Vagina (tissue), 2 donors: ENCODE measurements at places on chromosomes 4 and X. TPM values are rescaled to one million over a fixed set of nuclear protein-coding genes. Genes with fewer than 3 reads are reported as not detected.

- DNase-seq, result no peak
Observed at GRCh38 chrX:21816136-21816535, 23.3 kb upstream of the MBTPS2 start.

Gene SPANXB1
- not detected for total RNA-seq

DNA sequence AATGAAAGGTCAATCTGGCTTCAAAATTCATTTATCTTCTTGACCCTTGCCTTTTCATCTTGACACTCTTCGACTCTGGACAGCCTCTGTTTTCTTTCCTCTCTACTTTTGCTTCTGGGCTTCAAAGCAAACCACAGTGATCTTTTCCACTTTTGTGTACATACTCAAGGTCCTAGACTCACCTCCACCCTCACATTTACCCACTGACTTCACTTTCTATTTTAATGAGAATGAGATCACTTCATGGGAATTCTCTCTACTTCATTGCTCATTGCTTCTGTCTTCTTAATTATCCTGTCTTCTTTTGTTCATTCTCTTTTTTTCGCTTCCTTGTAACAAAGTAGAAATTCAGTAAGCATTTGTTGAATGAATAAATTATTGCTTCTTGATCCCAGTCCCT lies 330.1 kb upstream of the HAND2 start:
- no peak for DNase-seq

DNA sequence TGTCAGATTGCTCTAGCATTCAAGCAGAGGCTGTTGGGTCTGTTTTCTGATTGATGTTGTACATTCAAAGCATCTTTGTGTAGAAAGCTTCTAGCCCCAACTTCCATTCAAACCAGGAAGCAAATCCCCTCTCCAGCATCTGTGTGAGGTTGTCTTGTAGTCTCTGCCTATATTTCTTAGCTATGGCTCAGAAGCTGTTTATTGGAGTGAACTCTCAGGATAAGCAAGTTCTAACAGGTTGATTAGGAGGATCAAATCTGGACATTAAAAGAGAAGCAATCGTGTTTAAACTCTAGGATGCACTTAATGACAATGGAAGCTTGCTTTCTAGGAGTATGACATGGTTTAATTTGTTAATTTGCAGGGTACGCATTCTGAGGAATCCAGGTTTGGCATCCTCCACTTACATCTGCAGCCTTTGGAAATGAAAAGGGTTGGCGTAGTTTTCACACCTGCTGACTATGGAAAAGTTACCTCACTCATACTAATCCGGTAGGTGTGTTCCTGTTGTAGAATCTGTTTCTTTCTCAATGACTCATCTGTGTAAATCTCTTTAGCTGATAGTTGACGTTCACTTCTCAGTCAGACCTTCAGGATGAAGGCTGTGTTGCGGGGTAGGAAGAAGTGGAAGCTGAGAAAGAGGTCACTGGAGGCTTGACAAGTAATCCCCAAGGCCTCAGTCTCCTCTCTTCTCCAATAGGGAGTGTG lies 88.0 kb upstream of the TLR2 start:
- no peak for DNase-seq

DNA sequence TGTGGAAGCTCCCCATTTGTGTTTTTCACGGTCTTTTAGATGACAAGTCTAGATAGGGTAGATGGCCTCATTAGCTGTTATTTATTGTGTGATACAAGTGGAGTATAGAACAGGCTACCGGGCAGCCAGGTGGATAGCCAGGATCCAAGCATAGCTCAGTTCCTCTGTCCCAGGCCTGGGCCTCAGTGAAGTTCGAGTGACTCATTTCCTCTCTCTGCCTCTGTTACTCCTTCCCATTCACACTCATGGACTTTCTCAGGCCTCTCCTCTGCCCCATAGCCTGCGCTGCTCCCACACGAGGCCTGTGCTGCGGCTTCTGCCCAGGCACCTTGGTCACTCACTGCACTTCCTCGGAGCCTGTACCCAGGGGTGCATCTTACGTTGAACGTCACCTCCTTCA lies 54.5 kb downstream of the TENM3 start:
- DNase-seq, result no peak

DNA sequence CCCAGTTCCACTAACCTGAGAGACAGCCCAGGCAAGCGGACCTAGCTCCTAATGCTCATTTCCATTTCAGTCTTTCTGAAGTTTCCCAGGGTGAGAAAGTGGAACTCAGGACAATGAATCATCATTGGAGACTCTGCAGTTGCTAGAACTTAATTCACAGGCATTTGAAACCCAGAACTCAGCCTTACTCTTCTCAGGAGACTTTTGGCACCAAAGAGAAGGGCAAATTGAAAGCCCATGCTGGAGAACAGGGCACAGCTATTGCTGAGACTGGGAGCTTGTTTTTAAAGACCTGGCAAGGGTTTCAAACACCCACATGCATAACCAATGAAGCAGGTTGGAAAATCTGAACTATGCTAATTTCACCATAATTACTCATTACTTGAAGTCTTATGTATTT lies 36.0 kb downstream of the BST1 start:
- no peak for DNase-seq
